ENCODE measurements at places on chromosomes 16 and 17. TPM values are rescaled to one million over a fixed set of nuclear protein-coding genes. Genes with fewer than 3 reads are reported as not detected.

OTOA gene
- not detected for total RNA-seq

DNA sequence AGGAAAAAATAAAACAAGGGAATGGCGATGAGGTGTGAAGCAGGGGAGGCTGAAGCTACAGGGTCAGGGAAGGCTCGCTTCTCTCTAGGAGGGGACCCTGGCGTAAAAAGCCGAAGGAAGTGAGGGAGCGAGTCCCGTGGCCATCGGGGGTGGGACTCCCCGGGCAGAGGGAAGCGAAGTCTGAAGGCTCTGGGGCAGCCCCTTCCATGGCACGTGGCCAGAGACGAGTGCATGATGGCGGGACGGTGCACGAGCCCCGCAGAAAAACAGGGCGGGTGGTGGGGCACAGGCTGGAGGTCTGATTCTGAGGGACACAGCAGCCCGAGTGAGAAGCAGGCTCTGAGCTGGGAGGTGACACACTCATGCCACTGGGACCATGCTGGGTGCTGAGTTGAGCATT is 21.1 kb upstream of the NCBP3 start:
- H3K27me3 ChIP-seq: no peaks in the 10 kb centered on the region
- H3K27ac ChIP-seq: no peak overlapping the region
- H3K36me3 ChIP-seq: no peaks in the 10 kb centered on the region
- no peak overlapping the region for H3K4me3 ChIP-seq
- H3K4me1 ChIP-seq: peaks cover 10% of the 10 kb centered on the region
- DNase-seq: no peak

DNA sequence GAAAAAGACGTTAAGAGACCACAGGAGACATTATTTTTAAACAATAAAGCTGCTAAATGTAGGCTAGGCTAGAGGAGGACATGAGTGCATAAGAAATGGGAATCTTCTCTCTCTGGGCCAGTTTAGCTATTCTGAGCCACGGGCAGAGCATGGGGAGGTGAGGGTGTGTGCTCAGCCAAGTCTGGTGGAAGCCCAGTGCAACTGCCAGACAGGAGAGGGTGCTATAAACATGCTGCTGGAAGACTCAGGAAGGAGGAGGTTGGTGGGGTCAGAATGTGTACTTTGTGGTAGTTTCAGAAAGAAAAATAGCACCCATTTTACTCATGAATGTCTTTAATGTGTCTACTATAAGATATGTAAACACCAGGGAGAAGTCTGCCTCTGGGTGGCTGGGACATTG is 5.9 kb upstream of the SDK2 start:
- H3K27ac ChIP-seq: no peak overlapping the region
- peaks cover 47% of the 10 kb centered on the region for H3K27me3 ChIP-seq
- H3K36me3 ChIP-seq: no peaks in the 10 kb centered on the region

KRT33A gene
- total RNA-seq: not detected

DNA sequence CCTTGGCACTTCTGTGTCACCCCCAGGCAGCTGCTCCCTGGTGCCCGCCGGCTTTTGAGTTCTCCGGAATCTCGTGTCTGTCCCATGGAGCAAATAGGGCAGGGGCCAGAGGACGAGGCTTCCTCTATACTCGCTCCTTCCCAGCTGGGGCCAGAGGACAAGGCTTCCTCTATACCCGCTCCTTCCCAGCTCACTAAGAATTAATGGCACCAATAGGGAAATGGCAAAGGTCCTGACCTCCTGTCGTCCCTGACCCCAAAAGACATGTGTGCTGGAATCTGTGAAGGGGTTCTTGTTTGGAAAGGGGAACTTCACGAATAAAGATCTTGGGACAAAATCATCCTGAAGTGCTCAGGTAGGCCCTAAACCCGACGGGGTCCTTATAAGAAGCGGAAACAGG is 7.6 kb downstream of the SGSH start:
- no peak overlapping the region for H3K4me3 ChIP-seq
- H3K27me3 ChIP-seq: no peaks in the 10 kb centered on the region
- DNase-seq: no peak
- H3K36me3 ChIP-seq: peaks cover 96% of the 10 kb centered on the region

KCNG4 gene
- not detected for total RNA-seq

KRT32 gene
- total RNA-seq: not detected

All from stomach (tissue), 19 donors.